Hematopoietic multipotent progenitor cell (in vitro differentiated cells): ENCODE measurements at places on chromosomes 1 and 21.

DNA sequence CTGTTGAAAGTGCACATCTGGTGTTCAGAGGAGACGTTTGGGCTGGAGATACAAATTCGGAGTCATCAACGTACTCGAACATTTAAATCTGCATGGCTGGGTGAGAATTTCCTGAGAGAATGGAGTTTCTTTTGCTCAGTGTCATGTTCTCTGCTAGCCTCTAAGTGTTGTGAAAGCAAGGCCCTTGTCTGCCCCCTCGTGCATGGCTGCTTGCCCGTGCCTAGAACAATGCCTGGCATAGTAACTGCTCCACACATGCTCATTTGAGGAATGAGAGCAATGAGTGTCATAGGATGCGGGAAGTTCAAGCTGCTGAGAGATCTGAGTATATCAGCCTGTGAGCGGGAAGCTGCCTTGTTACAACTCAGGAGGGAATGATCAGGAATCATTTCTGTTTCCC is 171.1 kb upstream of the CSF3R start:
- no peak for DNase-seq

GRCh38 chr1:66288048-66288447 is 245.9 kb upstream of the SGIP1 start:
- no peak for DNase-seq

DNA sequence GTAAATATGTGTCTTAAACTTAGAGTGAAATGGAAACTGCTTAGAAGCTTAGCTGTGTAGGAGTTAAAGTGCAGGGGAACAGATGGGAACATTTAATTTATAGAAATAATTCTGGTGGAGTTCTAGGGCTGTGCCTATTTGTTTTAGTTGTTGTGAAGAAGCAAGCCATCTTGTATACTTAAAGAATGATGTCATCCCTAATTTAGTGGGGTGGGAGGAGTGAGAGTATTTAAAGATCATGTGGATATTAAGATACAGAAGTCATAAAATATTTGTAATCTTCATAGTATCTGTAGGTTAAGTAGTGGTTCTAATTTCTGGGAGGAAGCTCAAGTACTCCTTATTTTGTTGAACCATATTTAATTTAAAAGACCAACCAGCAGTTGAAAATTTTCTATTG is 41.5 kb downstream of the BACH1 start:
- DNase-seq = no peak

DNA sequence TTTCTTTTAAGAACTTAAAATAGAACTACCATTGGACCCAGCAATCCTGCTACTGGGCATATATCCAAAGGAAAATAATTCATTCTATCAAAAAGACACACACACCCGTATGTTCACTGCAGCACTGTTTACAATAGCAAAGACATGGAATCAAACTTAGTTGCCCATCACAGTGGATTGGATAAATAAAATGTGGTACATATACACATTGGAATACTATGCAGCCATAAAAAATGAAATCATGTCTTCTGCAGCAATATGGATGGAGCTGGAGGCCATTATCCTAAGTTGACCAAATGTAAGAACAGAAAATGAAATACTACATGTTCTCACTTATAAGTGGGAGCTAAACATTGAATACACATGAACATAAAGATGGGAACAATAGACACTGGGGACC is 585.3 kb upstream of the USP24 start:
- DNase-seq = no peak

- DNase-seq = no peak
Measured at GRCh38 chr1:64608651-64609048, 136.2 kb upstream of the RAVER2 start.
